ENCODE measurements at places on chromosomes 7 and 10.

- DNase-seq = no peak
Observed at GRCh38 chr10:12073526-12073925, 4.8 kb downstream of the DHTKD1 start.

DNA sequence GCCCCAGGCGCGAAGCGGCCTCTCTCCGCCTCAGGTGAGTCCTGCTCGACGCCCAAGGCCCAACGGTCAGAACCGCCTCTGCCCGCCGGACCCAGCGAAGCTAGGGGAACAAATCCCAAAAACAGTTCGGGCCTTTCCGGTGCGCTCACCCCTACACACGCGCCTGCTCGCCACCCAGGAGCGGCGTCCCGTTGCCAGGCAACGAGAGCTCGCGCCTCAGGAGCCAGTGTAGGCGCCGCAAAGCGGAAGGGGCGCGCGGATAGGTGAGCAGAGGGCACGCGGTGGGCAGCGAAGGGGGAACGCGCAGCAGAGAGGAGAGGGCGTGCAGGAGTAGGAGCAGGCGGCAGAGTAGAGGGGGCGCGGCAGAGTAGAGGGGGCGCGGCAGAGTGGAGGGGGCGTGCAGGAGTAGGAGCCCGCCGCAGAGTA, at the start of the genes DYDC1 and DYDC2:
Gene DYDC1, minus strand, starts transcription at position 193 of the 426 bp plus-strand sequence. CDS start 4,154 bp downstream, outside the sequence.
Gene DYDC2, plus strand, starts transcription at position 219 of the 426 bp plus-strand sequence. CDS start 5,663 bp downstream, outside the sequence.
- peak; percentile 32 for DNase-seq

- peak; percentile 42 for DNase-seq
Observed at GRCh38 chr7:54788664-54789063, 29.7 kb upstream of the SEC61G start.

- DNase-seq = no peak
Observed at GRCh38 chr7:106070201-106070551, 41.9 kb downstream of the SYPL1 start.

DNA sequence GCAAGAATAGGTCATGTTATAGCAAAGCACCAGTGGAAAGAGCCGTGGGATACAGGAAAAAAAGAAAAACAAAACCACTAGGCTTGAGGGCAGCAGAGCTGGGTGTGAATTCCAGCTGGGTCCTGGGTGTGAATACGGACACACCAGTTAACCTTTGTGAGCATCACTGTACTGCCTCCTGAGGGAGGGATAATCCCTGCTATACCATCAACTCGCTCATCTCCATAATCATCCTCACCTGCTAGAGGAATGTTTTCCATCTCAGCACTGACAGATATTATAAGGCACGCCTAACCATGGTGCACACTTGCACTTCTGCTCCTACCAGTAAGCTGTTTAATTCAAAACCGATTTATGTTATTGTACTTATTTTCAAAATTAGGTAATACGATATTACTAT, 62.2 kb downstream of the GSAP start:
- no peak for DNase-seq

- no peak for DNase-seq
Observed at GRCh38 chr7:1022801-1023465, 21.4 kb upstream of the GPR146 start.

DNA sequence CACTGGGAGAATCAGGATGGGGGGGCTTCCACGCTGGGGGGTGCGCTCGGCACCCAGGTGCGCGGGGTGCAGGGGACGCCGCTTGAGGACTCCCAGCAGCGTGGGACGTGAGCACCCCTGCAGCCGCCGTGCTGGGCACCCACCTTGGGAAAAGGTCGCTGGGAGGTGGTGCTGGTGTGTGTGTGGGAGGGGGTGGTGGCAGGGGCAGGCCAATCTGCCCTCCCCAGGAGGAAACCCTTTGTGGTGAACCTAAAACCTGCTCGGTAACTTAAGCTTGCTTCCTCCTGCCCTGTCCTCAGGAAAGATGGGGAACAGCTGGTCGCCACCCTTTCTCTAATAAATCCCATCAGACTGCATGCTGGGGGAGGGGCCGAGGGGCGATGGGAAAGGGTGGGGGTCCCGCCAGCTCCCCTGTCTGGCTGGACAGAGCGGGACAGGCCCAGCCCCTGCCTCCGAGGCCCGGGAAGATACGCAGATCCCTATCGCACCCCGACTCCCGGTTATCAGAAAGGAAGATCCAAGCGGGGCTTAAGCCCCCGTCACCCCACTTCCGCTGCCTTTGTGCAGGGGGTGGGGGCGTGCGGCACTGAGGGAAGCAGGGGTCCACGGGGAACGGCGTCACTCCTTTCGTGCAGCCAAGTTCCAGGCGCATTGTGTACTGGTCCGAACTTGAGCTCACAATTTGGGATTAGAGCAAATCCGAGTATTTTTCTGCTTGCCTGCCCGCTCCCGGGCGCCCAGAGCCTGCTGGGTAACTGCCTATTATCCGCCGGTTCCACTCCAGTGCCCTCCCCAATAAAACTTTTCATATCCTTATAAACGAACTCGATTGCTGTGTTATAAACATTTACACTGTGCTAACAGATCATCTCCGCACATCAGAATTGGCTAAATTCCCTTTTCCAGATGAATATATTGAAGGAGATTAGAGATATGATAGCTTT, 64.6 kb downstream of the UNCX start:
- no peak for DNase-seq

DNA sequence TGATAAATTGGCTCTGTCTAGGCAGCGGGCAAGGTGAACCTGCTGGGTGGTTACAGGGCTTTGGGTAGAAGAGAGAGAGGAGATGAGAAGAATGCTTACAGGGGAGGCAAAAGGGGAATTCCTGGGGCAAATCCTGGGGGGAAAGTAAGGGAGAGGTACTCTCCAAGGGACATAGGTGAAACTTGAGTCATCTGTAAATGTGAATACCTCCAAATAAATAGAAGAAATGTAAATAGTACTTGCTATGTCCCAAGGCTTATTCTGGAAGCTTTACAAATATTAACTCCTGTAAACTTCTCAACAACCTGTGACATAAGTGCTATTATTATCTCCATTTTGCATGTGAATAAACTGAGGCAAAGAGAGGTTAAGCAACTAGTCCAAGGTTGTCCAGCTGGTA, 57.7 kb upstream of the CDK13 start:
- no peak for DNase-seq

DNA sequence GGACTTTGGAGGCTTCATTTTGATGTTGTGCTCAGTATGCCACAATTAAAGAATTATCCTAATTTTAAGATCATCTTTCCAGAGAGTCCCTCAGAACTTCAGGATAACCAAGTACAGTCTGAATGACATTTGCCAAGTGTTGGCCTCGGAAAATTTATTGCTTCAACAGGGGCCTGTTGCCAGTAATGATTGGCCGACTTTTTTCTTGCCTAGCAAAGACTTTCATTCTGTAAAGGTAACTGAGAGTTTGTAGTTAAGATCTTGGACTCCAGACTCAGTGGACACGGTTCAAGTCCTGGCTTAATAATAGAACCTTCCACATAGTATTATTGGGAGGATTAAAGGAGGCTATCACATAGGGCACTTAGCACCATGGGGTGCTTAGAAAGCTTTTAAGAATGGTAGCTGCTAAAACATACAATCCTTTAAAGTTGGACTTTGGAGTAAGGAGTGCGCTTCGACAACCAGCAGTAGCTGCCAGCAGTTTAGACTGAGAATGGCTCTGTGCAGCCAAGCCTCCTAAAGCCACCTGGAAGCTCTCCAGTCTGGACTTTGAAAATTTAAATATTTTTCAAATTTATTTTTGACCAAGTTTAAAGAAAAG, 90.0 kb downstream of the PLCE1 start:
- no peak for DNase-seq

- DNase-seq = no peak
Observed at GRCh38 chr10:36676756-36677430, 448.5 kb upstream of the ANKRD30A start.

DNA sequence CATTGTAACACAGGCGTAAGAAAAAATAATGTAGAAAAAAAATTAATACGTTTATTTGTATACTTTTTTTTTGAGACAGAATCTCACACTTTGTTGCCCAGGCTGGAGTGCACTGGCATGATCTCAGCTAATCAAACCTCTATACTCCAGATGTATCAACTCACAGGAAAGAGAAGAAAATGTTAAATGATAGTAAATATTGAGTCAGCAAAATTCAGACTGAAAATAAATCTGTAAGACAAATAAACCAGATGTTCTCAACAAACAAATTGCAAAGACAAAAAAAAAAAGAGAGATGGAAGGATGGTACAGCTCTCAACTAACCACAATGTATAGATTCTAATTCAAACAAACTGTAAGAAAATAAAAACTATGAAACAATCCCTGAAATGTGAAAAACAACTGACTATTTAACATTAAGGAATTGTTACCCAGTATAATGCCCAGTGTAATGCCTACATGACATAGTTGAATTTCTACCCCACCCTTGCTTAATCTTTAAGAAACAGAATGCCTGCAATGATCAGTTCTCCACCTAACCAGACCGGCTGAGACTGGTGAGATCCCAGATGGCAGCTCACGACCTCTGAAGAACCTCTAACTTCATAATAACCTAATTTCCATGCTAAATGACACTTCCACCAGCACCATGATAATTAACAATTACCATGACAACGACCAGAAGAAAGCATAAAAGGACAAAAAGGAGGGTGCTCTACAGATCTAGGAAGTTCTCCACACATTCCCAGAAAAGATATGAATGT, 272.0 kb upstream of the GNAI1 start:
- no peak for DNase-seq

All from caudate nucleus (tissue), 63 donors.